ENCODE measurements at places on chromosomes 7 and 10.

GRCh38 chr10:133324198-133324792 lies 12.4 kb downstream of the CALY start:
- peak; percentile 9 for DNase-seq

- DNase-seq = no peak
Observed at GRCh38 chr7:127738859-127739258, 86.9 kb downstream of the SND1 start.

- DNase-seq = no peak
Observed at GRCh38 chr10:132418527-132419416, 21.8 kb downstream of the PWWP2B start.

DNA sequence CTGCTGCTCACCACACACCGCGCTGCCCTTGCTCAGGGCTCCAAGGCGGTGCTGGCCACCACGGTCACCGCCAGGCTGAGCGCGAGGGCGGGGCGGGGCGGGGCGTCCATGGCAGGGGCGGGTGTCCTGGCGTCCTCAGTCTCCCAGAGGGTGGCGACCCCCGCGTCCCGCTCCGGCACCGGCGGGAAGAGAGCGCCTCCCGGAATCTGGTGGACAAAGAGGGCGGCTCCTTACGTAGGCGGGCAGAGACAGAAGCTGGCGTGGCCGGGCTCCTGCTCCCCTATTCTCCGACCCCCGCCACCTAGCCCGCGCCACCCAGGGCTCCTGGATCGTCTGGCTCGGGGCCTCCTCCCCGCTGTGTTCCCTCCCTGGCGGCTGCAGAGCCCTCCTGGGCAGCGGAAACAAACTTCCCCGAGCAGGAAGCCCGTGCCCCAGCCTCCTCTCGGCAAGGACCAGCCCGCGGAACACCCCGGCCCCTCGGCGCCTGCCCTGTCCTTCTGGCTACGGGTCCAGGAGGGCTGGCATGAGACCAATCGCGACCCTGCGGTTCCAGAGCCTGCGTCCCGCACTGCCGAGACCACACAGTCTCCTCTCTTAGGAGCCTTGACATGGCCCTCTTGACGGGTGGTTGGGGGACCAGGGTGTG lies 133.8 kb upstream of the ZNF92 start:
- no peak for DNase-seq

DNA sequence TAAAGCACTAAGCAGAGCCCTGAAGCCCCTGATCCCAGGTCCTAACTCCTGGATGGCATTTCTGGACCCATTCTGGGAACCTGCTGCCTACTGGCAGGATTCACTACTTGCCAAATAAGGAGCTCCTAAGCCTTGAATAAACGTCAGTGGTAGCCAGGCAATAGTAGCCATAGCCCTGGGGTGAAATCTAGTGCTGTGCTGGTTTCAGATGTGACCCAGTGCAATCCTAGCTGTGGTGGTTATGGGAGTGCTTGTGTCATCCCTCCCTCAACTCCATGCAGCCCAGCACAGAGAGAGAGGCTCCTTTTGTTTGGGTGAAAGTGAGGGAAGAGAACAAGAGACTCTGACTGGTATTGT lies 43.7 kb downstream of the PCLO start:
- DNase-seq = no peak

GRCh38 chr7:156173748-156174353 lies 361.6 kb upstream of the SHH start:
- DNase-seq = no peak

DNA sequence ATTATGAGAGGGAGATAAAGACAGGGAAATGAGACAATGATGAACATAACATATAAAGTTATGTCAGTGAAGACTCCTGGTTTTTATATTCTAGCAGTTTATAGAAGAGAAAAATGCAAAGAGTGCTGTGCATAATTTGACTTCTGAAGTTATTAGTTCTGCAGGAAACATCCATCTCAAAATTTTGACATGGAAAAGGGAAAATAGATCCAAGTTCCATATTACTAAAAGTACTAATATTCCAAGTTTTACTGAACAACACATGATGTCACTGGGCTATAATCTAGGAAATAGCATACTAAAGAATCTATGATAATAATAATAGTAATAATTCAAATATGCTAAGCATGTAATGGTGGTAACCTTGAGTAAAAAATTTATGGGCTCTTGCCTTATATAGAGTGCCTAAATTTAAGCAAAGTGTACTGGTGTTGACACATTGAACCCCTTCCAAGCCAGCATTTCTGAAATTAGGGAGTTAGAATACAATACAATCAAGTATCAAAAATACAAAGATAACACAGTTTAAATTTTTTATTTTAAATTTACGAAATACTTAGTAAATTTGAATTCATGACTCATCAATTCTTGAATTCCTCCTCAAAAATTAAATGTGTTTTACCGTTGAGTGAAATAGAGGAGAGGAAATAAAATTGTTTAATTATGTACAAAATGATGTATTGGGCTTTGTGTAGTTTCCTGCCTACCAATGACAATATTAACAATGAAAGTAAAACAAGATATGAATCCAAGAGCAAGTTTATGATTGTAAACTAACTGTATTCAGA lies 102.8 kb upstream of the KCND2 start:
- no peak for DNase-seq

GRCh38 chr10:48572414-48572813 lies 32.5 kb downstream of the ARHGAP22 start:
- no peak for DNase-seq

DNA sequence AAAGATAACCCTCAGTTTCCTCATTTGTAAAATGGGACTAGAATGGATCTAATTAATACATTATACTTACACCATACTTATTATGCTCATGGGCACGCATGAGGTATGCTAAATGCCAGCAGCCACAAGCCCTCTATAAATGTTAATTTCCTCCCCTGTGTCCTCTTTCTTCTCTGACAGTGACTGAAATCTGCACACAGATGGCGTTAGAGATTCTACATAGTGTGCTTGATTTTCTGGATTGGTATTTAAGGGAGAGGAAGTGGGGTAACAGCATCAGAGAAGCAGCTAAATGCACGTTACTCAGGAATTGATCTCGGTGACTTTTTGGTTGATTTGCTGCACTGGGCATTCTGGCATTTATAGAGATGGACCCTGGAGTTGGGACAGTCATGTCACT lies 568.5 kb downstream of the CALN1 start:
- DNase-seq = peak; percentile 1

GRCh38 chr10:132904814-132905649 lies 37.3 kb downstream of the CFAP46 start:
- DNase-seq = no peak

GRCh38 chr7:108094346-108094745 lies 35.8 kb downstream of the LAMB4 start:
- peak; percentile 60 for DNase-seq

DNA sequence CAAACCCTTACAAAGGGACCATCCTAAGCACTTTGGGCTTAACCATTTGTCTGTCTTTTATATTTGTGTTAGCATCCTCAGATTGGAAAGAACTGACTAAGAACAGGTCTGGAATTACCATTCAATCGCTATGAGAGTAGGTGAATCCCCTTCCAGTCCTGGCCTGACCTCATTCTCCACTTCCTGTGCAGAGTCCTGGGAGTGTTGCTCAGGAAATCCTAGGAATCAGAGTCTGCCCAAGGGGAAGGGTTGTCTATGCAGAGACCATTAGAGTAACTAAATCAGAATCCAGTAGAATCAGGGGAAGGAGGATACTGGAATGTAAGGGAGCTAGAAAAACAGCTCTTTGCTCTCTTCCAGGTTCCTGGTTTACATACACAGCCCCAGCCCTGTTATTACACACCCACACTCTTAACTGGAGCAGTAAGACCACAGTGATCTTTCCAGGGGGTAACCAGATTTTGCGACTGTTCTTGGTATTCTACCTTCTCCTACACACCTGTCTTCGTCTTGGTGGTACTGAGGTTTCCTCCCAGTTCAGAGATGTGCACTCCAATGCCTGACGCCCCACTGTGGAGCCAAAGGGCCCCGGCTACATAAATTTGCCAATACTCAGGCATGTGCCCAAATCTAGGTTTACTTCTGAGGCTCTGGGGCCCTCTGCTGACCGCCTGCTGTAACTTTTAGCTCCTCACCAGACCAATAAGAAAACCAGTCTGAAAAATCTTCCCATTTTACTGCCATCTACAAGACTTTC lies 103.7 kb downstream of the RNF216 start:
- peak; percentile 78 for DNase-seq

- DNase-seq = no peak
Observed at GRCh38 chr7:23600236-23600635, 3.1 kb downstream of the CCDC126 start.

DNA sequence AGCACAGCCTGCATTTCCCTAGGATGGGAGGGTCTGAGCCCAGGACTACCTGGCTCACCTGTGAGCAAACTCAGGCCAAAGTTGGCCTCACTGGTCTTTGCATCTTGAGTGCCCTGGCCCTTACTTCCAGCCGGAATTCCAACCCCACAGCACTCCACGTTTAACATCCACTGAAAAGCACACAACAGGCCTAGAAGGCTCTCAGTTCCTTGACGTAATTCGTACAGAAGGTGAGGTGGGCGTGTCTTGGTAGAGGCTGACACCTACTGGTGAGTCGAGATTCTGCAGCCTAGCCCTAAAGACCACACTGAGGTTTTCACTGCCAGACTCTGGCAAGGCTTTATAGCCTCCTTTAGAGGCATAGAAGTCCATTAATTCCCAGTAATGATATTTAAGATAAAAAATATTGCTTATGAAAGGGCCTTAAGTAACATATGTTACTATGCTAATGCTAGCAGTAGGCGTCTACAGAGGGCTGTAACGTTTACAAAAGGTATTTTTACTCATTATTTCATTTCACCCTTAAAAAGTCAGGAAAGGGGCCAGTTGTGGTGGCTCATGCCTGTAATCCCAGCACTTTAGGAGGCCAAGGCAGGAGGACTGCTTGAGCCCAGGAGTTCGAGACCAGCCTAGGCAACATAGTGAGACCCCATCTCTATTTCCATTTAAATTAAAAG lies 95.8 kb downstream of the HIP1 start:
- DNase-seq = peak; percentile 89

DNA sequence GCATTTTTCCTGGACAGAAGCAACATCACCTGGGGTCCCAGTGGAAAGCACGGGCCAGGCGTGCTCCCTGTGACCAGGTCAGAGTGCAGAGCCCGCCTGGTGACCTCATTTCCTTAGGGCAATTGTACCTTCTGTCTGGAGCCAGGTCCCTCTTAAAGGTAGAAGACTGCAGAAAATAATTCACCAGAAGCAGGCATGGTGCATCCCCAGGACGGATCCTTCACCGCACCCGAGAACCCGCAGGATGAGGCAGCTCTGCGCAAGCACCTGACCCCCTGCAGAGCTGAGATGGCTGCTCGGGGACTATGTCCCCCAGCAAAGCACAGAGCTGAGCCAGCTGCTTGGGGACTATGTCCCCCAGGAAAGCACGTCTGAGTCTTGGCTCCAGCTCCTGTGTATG lies 557.6 kb downstream of the PTPRN2 start:
- DNase-seq = no peak

- DNase-seq = no peak
Observed at GRCh38 chr7:35995334-35995733, 157.7 kb upstream of the EEPD1 start.

GRCh38 chr7:151888079-151889067 lies 11.5 kb upstream of the PRKAG2 start:
- no peak for DNase-seq

GRCh38 chr10:44172883-44173607 lies 211.9 kb downstream of the CXCL12 start:
- DNase-seq = no peak

DNA sequence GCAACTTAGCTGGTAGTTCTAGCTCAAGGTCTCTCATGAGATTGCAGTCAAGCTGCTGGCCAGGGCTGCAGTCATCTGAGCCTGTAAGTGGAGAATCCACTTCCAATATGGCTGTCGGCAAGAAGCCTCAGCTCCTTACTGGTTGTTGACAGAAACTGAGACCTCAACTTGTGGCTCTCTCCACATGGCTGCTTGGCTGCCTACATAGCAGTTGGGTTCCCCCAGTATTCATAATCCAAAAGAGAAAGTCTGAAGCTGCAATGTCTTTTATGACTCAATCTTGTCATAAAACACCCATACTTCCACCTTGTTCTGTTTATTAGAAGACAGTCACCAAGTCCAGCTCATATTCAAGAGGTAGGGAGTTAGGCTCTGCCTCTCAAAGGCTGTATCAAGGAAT lies 334.9 kb upstream of the KMT2E start:
- DNase-seq = no peak

DNA sequence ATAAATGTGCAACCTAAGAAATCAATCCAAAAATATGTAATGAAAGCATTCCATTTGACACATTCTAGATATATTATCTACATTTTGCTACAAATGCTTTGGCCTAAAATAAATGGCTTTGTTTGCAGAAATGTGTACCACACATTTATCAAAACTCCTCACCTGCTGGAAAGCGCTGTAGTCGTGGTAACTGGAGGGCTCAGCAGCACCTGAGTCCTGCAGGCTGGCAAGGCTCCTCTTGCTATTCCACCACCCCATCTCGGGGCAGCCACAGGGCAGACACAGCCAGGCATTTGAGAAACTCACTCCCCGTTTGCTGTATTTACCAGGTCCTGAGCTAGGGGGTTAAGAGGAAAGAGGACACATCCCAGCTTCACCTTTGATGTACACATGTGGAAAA lies 68.1 kb upstream of the TOMM7 start:
- no peak for DNase-seq

- DNase-seq = no peak
Observed at GRCh38 chr7:73812996-73813395, 17.8 kb upstream of the CLDN4 start.

GRCh38 chr7:29569648-29570047 lies 6.0 kb downstream of the PRR15 start:
- no peak for DNase-seq

GRCh38 chr7:110179037-110179436 lies 911.9 kb upstream of the LRRN3 start:
- no peak for DNase-seq

DNA sequence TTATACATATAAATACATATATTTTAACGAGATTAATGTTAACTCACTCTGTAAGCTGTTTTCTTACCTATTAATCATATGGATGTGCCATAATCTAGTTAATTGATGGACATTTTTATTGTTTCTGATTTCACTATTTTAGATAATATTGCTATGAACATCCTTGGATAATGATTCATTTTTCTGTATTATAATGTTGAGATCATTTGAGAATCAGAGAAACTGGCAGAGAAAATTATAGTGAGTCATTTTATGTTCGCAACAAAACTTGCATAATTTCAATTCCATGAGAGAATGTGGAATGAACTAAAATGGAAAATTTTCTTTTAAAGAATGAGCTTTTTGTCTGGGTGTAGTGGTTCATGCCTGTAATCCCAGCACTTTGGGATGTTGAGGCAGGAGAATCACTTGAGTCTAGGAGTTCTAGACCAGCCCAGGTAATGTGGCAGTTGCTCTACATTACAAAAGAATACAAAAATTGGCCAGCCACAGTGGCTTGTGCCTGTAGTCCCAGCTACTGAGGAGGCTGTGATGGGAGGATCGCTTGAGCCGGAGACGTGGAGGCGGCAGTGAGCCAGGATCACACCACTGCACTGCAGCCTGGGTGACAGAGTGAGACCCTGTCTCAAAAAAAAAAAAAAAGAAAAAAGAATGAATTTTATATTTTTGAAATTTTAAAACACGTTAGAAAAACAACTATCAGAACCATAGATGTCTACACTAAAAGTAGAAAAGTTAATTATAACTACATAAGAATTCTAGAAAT lies 40.5 kb downstream of the PAPSS2 start:
- DNase-seq = no peak

All from suppressor macrophage treated with lipopolysaccharide for 4 hours (primary cell).